ENCODE measurements at places on chromosomes 1 and 21. TPM values are rescaled to one million over a fixed set of nuclear protein-coding genes. Genes with fewer than 3 reads are reported as not detected.

GRCh38 chr1:9858293-9859035 is 34.7 kb upstream of the CLSTN1 start:
- DNase-seq: no peak

DNA sequence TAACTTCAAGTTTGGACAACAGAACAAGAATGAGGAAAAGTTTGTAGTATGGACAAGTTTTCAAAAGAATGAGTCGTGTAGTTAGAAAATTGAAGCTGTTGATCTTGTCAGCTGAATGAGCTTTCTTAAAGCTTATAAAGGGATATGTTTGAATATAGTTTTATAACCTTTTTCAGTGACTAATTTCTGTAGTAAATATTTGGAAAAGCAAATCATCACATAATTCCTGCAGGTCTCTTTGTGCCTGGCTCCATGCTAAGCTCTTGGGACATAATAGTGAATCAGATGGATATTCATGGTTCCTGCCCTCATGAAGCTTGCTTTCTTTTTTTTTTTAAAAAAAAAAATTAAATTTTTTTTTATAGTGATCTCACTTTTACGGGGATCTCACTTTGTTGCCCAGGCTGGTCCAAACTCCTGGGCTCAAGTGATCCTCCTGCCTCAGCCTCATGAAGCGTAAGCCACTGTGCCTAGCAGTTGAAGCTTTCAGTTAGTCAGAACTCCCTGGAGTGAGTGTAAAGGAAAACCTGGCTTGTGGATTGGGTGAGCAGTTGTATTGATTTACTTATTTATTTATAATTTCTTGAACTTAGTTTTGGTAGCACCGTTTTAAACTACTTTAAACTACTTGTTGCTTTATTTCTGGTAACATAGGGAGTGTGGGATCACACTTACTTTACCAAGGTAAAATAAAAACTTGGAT is 15.5 kb downstream of the DYRK1A start:
- no peak for DNase-seq

DNA sequence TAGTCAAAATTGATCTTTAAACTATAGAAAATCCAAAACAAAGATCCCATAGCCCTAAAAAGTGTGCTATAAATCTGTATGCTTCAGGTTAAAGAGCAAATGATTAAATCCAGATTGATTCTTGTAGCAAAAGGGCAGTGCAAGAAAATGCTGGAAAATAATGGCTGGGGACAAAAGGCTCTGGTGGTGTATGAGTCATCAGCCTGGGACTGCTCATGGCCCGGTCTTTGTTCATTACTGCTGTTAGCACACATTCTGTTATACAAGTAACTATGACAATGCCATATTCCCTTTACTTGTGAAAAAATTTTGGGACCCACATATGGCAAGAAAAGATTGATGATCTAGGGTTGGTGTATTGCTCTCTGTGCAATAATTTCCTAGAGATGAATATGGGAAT is 89.1 kb downstream of the RWDD3 start:
- no peak for DNase-seq

DNA sequence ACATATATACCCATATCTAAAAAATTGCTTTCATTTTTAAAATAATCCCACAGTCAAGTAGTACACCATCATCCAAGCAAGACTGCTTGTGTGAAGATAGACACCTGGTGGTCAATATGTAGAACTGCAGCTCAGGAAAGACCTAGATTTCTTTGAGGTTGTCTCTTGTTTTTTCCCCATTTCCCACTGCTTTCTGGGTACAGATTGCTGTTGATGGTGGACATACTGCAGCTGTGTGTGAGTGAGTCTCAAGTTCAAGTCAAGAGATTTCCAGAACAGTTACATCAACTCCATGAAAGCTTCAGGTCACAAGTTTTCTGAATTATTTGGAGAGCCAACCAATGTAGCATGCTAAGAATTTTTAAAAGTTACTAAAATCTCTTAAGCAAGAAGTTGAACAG is 306.4 kb downstream of the DUSP10 start:
- DNase-seq: no peak

- no peak for DNase-seq
Observed at GRCh38 chr1:113859478-113860175, 11.9 kb downstream of the PTPN22 start.

DNA sequence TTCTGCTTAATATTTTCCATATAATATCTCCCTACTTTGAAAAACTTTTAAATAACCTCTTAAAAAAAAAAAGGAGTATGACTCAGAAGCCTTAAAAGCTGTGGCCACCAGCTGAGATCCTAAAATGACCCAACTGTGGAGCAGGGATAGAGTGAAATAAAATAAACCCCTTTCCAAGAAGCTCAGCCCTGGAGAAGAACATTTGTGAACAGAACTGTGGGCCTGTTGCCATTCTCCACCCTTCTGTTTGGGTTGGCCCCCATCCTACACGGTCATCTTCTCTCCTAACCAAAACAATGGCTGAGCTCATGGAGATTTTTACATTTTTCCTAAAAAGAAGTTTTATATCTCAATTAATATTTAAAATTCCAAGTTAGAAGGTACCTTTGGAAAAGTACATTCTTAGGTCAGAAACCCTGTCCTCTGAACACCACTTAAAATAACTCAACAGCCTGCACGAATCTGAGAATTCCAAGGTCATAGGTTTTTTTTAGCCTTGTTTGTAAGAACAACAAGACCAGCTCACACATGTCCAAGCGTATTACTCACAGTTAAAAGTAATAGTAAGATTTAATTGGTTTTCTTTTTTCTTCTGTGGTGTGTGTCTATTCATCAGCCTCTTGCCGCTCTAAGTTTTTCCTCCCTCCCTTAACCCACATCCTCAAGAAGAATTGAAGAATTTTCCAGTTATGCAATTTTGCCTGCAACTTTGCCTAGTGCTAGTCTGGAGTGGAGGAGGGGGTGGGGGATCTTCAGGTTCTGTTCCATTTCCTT is 107.7 kb upstream of the ERRFI1 start:
- DNase-seq: no peak

DNA sequence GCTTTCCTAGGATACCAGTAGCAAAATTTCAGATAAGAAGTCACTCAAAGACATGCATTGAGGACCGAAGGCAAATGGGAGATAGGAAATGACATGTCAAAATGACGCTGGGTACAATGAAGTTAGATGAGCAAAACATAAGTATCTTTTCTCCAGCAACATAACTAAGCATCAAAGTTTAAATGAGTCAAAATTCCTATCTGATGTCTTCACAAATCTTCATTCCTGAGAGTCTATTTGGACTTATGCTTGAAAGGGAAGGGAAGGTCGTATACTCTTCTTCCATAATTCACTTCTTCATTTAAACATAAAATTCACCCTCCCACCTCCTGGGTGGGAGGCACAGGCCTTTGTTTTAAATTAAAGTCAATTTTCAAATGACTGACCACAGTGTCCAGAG is 4.1 kb upstream of the TMEM81 start:
- no peak for DNase-seq

IL19 gene
- total RNA-seq: not detected
